ENCODE measurements at places on chromosomes 16 and 17.

DNA sequence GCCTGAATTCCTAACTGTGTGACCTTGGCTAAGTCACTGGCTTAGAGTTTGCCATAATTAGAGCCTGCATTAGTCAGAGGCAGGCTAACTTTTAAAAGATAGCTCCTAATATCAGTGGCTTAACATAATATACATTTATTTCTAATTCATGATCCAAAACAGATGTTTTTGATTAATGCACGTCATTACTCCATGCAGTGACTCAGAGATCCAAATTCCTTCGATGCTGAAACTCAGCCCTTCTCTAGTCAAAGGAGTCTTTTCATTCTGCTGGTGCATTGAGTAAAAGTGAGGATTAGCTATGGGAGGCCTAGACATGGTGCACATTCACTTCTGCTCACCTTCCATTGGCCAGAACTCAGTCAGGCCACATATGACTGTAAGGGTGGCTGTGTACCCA is 49.8 kb downstream of the IRX3 start:
- DNase-seq, result no peak

DNA sequence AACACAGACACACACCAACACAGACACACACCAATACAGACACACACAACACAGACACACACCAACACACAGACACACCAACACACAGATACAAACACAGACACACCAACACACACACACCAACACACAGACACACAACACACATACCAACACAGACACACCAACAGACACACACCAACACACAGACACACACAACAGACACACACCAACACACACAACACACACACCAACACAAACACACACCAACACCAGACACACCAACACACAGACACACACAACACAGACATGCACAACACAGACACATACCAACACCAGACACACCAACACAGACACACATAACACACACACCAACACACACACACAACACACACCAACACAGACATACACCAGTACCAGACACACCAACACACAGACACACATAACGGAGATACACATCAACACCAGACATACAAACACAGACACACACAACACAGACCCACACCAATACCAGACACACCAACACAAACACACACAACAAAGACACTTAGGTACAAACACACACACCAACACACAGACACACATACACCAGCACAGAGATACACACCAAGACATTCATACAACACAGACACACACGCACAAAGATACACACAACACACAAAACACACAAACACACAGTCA is 2.2 kb downstream of the CDRT4 start:
- no peak for DNase-seq

- no peak for DNase-seq
Measured at GRCh38 chr16:65570261-65570660, 448.4 kb upstream of the CDH11 start.

DNA sequence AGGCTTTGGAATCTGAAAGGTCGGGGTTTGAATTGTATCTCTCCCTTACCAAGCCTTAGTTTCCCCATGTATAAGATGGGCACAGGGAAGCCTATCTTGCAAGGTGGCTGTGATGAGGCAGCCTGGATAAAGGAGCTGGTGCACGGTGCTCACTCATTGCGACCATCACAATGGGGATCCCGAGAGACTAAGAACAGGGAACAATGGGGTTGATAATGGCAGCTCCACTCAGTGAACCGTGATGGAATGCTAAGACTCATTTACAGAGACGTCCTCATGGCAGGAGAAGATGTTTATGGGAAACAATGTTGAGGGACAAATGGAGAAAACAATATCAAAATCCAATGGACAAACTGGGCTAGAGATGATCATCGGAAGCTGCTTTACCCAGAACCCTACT is 81.8 kb downstream of the SPACA3 start:
- no peak for DNase-seq

GRCh38 chr17:17001874-17002520 is 30.1 kb upstream of the TNFRSF13B start:
- DNase-seq, result peak; percentile 84

GRCh38 chr17:4969047-4969550 is 1.5 kb upstream of the SPAG7 start:
- DNase-seq, result peak; percentile 38

GRCh38 chr17:9811537-9811936 is 10.3 kb downstream of the GSG1L2 start:
- no peak for DNase-seq

DNA sequence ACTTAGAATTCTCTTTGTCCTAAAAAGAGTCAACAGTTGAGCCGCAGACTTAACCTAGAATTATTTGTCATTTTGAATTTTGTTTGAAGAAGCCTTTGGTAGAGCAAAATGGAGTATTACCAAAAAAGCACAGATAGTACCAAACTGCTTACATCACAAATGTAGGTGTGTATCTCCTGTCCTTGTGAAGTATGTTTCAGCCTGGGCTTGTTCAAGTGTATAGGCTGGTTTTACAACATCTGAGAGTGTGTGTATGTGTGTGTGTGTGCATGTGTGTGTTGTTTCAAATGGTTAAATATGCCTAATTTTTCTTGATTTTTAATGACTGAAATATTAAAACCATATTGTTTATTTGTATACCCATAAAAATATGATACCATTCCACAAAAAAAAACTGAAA is 188.7 kb upstream of the AXIN2 start:
- DNase-seq, result no peak

GRCh38 chr17:80360396-80360795 is 54.6 kb upstream of the ENDOV start:
- no peak for DNase-seq

DNA sequence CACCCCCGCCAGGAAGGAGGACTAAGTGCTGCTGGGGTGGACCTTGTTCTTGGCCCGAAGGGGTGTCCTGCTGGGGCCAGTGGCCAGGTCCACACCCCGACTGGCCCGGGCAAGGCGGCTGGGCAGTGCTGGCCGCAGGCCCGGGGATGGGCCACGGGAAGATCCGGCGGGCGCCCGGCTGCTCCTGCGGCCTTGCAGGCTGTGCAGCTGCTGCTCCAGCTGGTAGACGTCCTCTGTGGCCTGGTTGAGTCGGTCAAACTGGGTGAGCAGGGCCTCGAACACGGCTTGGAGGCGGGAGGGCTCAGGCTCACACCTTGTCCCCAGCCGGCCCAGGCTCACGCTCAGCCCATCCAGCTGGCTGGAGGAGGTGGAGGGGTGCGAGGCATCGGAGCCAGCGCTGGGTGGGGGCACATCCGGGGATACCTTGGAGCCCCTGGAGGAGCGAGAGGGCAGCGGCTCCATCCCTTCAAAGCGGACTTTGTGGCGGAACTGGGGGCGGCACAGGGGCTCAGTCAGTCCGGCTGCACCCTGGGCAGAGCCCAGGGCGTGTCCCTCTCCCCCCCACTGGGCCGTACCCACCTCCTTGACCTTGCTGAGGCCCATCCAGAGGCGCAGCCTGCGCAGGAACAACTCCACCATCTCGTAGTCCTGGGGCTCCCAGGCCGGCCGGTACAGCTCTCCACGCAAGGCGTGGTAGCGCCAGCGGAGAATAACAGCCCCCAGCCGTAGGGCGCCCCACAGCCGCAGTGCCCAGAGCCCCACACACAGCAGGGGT is 42.1 kb downstream of the TSC2 start:
- no peak for DNase-seq

DNA sequence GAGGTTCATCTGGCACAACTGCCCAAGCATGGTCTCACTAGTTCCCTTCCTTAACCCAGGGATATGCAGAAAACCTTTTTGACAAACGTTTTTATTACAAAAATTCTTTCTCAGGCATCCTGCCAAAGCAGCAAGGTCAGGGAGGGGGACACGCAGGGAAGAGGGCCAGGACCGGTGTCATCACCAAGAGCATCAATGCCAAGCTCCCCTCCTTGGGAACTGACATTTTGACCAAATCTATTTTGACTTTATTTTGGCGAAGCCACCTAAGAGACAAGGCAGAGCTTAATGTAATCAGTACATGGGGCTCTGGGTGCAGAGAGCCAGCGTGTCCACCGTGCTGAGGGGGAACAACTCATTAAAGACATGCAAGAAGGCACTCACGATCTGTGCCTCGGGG is 265.2 kb downstream of the CBLN1 start:
- DNase-seq, result no peak

GRCh38 chr17:29250666-29251065 is 4.0 kb downstream of the CRYBA1 start:
- no peak for DNase-seq

GRCh38 chr16:28910086-28911031 is 14.7 kb downstream of the RABEP2 start:
- no peak for DNase-seq

GRCh38 chr17:36608794-36609497 is 7.6 kb downstream of the MRM1 start:
- DNase-seq, result peak; percentile 74

DNA sequence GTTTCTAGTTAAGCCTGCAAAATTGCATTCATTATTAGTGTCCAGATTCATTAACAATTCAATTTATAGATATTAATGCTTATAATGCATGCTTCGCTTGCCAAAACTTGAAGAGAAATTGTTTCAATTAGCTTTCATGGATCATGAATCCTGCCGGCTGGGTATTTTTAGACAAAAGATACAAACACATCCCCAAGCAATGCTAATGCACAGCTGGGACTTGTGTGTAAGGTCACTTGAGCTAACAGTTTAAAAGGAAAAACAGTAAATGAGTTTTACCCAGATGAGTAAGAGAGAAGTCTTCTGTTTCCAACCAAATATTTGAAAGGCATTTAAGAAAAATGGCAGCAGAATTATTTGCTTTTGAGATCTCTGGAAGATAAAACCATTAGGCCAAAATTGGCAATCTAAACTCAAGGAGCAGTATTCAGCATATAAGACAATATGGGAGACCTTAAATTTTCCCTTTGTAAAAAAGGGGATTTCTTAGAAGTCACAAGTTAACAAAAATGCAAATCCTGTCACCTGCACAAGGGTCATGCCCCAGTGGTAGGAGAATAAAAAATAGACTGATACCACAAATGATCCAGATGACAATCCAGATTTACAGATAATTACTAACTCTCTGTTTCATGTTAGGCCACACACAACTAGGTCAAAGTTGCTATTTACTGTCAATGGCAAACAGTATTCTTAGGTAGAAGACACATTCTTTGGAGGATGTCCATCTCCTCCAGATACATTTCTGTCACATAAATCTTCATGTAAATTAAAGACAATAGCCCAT is 418.4 kb upstream of the PMFBP1 start:
- DNase-seq, result no peak

DNA sequence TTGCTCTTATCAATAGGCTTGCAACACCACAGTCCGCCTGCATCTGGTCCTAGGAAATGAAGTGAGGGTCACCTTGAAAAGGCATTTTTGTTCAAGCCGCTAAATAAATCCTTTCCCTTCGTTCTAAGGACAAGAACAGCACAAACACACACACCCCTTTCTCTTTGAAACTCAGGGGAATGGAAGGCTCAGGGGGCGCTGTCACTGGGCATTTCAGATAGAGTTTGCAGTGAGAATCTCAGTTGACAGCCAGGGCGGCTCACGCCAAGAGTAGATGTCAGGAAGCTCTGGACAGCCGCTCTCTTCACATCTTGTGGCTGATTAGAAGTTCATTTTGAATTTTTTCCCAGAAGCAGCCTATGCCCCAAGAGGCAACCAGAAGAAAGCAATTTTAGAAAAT is 39.8 kb downstream of the ABAT start:
- no peak for DNase-seq

DNA sequence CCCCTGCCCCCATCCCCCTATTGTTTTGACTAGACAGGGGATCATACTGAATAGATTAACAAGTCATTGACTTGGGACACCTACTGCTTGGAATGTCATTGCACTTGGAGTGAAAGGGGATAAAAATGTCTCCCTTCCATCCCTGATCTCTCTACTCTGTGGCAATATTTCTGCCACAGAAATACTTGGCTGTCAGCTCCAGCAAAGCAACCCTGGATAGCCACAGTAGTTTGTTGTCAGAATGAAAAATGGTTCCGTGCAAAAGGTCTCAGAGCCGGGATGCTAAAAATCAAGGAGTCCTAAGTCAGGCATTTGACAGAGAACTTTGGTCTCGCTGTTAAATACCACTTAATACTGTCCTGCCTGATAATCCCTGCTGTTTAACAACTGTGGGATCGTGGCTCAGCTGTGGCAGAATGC is 722.0 kb upstream of the SOX9 start:
- no peak for DNase-seq

DNA sequence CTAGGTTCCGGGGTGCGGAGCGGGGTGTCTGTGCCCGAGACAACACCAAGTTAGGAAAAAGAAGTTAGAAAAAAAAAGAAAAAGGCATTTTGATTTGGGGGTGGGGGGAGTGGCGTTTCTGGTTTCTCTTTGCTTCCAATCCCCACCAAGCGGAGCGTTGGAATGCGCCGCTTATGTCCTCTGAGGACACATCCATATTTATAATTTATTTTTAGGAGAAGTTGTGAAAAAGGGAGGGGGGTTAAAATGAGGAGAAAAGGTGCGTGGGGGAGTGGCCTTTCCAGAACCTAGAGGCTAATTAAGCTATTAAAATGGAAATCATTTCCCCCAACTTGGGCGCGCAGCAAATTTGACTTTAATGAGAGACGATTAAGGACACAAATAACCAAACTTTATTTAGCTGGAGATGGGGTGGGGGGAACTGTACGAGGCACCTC is 232.1 kb downstream of the MRTFB start:
- no peak for DNase-seq

- no peak for DNase-seq
Measured at GRCh38 chr16:10988164-10988803, 43.9 kb downstream of the CLEC16A start.

DNA sequence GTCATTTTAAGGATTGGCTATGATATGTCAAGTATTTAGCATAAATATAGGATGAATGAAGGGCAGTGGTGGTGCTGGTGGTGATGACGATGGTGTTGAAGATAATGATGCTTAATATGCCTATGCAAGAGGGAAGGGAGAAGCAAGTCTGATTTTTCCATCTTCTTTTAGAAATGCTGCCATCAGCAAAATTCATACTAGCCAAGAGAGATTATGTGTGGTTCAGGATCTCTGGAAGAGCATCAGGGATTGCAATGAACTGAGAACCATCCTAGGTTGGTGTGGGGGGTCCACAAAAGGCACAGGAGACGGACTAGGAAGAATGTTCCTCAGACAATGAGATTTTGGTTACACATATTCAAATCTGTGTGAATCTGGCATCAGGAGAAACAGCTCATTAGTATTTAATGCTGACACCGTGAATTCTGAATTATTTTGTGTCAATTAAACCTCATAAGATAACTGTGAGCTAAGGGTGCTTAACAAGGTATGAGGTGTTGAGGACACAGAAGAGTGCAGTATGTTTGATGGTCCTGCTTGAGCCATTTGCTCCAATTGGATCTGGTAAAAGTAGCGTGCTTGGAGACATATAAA is 1120.8 kb upstream of the GOT2 start:
- no peak for DNase-seq
